ENCODE measurements at places on chromosomes 6 and 20. TPM values are rescaled to one million over a fixed set of nuclear protein-coding genes. Genes with fewer than 3 reads are reported as not detected.

The GRM4 gene
- total RNA-seq = 5.3 TPM

The RSPO3 gene
- total RNA-seq = 23.5 TPM

The GINS1 gene
- total RNA-seq = 6.9 TPM

The PREP gene
- total RNA-seq = 43.8 TPM

The TMEM170B gene
- total RNA-seq = 56.0 TPM

The PPP1R16B gene
- total RNA-seq = 11.6 TPM

The MOCS1 gene
- total RNA-seq = 5.9 TPM

The RAD21L1 gene
- not detected for total RNA-seq

The EEF1A1 gene
- 10,580 TPM for total RNA-seq

The ENPP1 gene
- 1.6 TPM for total RNA-seq

The TAGAP gene
- total RNA-seq = 0.94 TPM

The MAS1 gene
- 0.31 TPM for total RNA-seq

The PERP gene
- 0.94 TPM for total RNA-seq

The COL11A2 gene
- 3.4 TPM for total RNA-seq

The PRICKLE4 gene
- total RNA-seq = 1.6 TPM

The GPX5 gene
- not detected for total RNA-seq

The MANEA gene
- 14.7 TPM for total RNA-seq

The PCSK2 gene
- 40.7 TPM for total RNA-seq

The OR2B6 gene
- total RNA-seq = not detected

The OSER1 gene
- total RNA-seq = 30.4 TPM

Measured in parietal lobe (tissue), 2 donors.